ENCODE measurements at places on chromosomes 2 and 18.

- no peak for DNase-seq
These were observed 50.7 kb upstream of the HNRNPA3 start for GRCh38 chr2:177161741-177162460.

DNA sequence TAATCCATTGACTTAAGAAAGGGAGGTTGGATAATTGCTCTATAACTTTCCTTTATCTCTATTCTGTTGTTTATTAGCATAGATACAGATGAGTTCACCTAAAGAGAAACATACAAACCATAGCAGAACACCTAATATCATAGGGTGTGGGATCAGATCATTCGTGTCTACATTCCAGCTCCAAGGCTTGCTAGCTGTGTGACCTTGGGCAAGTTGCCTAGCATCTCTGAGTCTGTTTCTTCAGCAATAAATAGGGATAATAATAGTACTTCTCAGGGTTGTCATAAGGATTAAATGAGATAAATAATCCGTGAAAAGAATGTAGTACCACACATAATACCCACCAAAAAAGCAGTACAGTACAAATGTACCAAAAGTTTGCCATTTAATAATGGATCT is 126.2 kb downstream of the PLB1 start:
- DNase-seq, result no peak

GRCh38 chr18:30491815-30492551 is 550.6 kb downstream of the DSC3 start:
- no peak for DNase-seq

GRCh38 chr2:18378020-18378653 is 182.3 kb downstream of the RDH14 start:
- no peak for DNase-seq

DNA sequence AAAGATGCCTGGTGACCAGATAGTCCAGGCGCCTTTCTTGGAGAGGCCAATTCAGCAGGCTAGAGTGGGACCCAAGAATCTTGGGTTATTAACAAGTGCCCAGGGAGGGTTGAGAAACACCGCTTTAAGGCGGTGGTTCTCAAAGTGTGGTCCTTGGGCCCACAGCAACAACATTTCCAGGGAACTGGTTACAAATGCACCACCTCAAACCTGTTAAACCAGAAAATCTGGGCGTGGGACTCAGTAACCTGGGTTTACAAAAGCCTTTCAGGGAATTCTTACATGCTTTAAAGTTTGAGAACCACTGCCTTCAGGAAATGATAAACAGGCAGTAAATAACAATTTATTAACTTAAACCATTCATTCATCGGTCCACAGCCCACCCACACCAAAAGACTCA is 92.5 kb downstream of the SP3 start:
- DNase-seq, result no peak

- DNase-seq, result no peak
These were observed 18.3 kb upstream of the CXCR4 start for GRCh38 chr2:136135921-136136906.

GRCh38 chr2:231521443-231521842 is 8.8 kb downstream of the NMUR1 start:
- DNase-seq, result no peak

GRCh38 chr2:65199891-65200290 is 27.7 kb upstream of the ACTR2 start:
- DNase-seq, result no peak

- no peak for DNase-seq
These were observed 152.8 kb downstream of the SMAD2 start for GRCh38 chr18:47777626-47778025.

- no peak for DNase-seq
These were observed 50.0 kb upstream of the RFX8 start for GRCh38 chr2:101524806-101525430.

DNA sequence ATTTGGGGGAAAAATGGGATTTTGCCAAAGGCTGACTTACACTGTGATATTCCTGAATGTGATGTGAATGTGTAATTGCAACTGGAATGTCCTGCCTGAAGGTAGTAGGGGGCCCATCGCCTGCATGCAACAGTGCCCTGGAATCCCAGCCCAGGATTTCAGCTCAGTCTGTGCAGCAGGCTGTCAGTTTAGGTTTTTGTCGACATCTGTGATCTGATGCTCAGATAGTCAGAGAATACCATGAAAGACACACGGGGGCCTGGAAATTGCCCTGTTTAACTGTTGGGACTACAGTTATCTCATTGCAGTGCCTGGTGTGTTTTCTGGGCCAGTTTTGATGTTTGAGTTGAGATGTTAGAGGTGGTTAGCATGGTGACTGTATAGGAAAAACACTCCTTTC is 84.5 kb upstream of the HK2 start:
- no peak for DNase-seq

DNA sequence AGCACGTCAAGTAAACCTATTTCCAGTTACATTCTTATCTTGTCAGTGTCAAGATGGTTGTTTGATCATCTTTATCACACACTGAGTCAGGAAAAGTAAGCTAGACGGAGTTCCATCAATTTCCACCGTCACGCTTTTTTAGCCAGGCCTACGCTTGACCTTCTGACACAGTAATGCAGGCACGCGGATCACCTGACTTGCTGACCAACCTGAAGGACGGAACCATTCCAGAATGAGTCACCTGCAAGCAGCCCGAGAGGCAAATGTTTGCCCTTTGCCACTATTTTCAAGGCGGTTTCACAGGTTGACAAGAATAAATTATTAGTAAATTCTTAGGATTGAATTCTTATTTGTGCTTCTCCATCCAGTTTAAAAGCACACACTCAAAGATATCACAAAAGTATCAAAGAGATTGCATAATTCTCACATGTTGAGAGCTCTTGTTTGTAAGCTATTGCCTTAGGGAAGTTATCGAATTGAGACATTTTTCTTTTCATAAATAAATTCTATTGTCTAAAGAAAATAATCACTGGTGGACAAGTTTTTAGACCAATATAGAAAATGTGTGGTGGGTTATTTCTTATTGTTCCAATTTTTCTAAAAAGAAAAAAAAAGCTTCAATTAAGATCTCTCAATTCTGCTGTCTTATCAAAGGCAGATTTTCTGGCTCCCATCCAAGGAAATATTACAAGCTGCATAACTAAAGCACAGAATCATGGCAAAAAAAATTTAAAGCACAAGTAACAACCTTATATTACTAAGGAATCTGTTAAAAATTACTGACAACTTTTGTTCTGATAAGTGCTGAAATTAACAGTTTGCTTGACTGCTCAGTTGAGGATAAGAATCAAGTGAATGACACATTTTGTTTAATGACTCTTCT is 31.9 kb downstream of the UXS1 start:
- no peak for DNase-seq

DNA sequence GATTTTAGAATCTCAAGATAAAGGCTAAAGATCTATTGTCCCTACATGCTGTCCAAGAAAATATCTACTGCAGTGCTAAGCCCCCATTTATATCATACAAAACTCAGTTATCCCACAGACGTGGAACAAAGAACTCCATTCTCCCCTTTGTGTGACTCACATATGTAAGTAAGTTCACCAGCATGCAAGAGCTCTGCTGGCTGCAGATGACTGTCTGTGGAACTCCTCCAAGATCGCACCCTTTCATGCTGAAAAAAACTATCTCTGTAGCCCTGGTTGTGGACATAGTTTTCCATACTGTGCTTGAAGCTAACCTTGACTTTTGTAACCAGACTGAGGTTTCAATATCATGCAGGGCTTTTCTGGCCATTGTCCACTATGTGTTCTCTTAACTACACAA is 207.1 kb downstream of the ZNF521 start:
- no peak for DNase-seq

DNA sequence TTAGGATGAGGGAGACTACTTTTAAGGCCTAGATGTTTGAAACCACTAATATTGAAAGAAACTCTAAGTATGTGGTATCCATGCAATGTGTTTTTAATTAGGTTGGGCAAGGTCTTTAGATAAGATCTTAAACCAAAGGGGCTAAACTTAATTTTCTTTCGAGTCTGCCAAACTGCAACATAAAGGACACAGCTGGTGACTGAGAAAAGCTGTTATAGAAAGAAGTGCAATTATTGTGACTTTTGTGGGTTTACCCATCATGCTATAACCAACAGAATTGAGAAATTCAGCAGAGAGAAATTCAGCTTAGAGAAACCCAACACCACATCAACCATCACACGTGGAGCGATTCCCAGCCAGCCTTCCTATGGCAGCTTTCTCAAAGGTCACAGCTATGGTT is 119.5 kb upstream of the LMAN1 start:
- DNase-seq, result no peak

DNA sequence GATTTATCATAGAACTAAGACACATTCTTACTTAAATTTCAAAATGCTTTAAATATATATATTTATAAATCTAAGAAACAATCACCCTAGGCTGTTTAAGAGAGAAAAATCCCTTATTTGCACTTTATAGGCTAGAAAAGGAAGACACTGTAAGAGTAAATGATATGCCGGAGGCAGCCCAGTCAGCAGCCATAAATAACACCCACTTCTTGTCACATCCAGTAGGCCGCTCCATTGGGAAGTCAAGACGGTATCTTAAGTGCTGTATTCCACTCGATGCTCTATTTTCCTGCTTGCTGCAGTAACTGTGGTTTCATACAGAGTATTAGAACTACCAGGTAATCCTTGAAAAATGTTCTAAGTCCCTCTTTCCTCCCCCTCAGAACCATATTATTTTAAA is 57.9 kb downstream of the ABCA12 start:
- DNase-seq, result no peak

DNA sequence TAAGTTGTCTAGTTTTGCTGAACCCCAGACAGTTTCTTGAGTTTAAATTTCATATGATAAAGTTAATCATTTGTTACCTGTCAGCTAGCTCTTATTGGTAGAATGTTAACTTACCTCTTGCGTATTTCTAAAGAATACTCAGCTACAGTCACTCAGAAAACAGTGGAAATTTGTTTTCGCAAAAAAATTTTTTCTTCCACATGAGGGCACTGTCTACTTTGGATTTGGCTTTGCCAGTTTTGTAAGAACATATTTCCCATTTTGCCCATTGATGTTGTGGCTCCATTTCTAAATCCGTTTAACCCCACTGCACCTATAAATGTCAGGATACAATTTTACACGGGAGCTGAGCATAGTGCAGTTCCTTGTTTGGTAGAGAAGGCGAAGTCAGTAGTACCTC is 19.1 kb upstream of the GCFC2 start:
- DNase-seq, result no peak

GRCh38 chr2:75608684-75609333 is 37.8 kb upstream of the MRPL19 start:
- DNase-seq, result peak; percentile 18

DNA sequence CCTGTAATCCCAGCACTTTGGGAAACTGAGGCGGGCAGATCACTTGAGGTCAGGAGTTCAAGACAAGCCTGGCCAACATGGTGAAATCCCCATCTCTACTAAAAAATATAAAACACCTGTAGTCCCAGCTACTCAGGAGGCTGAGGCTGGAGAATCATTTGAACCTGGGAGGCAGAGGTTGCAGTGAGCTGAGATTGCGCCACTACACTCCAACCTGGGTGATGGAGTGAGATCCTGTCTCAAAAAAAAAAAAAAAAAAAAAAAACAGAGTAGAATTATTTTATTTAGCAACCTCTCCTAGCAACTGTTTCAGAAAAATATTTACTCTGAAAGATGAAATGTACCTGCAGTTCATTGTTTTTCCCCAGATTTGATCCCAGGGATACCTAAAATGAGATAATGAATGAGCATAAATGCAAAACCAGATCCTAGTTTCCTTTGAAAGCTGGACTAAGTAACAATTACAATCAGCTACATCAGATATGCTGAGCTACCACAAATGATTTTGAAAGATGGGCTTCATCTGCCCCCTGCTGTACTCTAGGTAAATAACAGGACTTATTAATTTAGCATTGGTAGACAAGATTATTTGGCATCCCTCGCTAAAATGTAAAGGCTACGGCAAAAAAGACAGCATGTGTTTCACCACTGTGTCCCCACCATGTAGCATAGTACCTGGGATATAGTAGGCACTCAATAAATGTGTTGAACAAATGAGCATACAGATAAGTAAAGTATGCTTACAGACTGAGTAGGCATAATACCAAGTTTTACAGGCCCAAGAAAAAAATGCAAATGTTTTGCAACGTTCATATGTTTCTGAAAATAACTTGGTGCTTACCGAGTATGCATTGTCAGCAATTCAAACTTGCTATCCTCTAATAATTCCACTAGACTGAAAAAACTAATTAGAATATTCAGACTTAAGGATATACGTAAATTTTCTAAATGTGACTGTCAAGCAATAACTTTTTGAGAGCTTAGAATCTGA is 102.5 kb downstream of the ATL2 start:
- DNase-seq, result no peak

DNA sequence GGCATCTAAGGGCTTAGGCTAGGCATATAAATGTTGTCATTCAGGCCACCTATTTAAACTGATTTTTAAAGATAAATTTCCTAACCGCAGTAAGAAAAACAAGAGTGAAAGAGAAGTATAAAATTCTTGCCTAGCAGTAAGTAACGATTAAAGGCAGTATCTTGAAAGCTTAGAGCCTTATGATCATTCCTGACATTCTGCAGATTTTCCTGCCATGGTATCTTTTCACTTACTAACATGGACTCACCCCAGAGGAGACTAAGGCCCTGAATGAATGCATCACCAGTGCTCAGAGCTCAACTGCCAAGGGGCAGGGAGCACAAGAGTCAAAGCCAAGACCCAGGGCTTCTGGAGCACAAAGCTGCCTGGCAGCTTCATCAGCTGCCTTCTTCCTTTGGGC is 133.1 kb downstream of the GCA start:
- DNase-seq, result no peak

GRCh38 chr2:239762655-239763269 is 262.4 kb downstream of the NDUFA10 start:
- no peak for DNase-seq

DNA sequence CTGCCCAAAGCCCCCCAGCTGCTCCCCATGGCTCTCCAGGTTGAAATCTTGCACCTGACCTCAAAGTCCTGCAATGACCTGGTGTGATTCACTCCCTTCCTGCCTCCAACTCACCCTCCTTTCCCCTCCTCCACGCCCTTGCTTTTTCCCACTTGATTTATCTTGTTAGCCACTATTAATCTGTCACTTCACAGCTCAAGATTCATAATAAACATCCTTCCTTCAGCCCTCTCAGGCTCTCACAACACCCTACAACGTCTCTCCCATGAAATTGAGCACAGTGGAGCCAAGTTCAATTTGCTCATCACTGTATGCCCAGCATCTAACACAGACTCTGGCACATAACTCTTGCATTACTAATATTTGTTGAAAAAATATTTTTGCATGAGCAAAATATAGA is 85.6 kb upstream of the SLC35G4 start:
- DNase-seq, result no peak

DNA sequence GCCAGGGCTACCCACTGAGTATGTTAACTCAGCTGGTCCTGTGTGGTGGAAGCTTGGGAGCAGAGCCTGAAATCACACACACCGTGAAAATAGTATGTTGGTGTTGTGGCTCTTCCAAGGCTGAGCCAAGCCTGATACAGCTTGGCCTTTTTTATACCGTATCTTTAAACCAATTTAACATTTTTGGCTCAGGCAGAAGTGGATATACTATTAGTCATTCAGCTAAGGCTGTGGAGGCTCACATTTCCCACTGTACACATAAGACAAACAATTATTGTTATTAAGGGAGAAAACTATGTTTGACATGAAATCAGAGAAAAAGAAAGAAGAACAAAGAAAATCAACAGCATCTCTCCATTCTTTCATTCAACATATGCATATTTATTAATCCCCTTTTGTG is 159.0 kb downstream of the BCL11A start:
- no peak for DNase-seq
